Left lobe of liver (tissue), 2 donors: ENCODE measurements at places on chromosomes 1 and 21. TPM values are rescaled to one million over a fixed set of nuclear protein-coding genes. Genes with fewer than 3 reads are reported as not detected.

DNA sequence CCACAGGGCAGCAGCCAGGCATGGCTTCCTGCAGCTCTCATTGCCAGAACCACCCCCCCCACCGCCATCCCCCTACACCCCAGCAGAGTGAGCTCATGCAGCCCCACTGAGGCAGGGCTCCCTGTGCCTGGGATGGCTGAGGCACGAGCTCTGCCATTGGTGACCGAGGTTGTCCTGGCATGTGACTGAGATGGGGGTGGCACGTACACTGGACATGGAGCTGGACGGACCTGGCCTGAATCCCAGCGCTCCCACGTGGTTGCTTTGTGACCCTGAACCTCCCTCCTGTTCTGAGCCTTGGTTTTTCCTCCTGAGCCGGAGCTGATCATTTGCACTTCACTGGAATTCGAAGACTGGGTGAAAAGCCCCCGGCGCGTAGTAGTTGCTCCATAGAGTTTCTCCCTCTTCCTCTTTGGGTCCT is 28.3 kb downstream of the ALPL start:
- DNase-seq, result peak; percentile 92

Gene OPTC
- total RNA-seq, result not detected

Gene C1orf185
- total RNA-seq, result not detected

Gene IVNS1ABP
- total RNA-seq, result 23.7 TPM

Gene GJA9
- not detected for total RNA-seq

Gene OR2L8
- total RNA-seq, result not detected

DNA sequence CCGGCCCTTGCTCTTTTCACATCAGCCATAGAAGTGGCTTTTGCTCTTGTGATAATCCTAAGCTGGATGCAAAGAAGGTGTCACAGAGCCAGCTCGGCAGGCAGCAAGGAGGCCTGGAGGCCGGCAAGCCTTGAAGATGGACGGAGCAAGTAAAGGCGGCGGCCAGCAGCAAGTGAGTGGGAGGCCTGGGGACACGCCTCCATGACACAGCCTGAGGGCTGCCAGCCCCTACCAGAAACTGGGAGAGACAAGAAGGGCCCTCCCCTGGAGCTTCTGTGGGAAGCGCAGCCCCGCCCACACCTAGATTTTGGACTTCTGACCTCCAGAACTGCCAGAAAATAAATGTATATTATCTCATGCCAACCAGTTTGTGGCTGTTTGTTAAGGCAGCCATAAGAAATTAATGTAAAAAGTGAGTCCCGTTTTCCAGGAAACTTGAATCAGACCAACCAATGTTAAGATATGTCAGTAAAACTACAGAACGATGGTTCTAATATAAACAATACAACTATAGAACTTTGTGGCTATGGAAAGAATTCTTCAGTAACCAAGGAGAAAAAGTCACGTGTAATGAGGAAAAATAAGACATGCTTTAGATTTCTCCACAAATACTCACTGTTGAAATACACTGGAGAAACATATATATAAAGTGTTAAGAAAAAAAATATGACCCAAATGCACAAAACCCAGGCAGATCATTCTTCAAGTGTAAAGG is 49.9 kb downstream of the BACE2 start:
- DNase-seq, result no peak

DNA sequence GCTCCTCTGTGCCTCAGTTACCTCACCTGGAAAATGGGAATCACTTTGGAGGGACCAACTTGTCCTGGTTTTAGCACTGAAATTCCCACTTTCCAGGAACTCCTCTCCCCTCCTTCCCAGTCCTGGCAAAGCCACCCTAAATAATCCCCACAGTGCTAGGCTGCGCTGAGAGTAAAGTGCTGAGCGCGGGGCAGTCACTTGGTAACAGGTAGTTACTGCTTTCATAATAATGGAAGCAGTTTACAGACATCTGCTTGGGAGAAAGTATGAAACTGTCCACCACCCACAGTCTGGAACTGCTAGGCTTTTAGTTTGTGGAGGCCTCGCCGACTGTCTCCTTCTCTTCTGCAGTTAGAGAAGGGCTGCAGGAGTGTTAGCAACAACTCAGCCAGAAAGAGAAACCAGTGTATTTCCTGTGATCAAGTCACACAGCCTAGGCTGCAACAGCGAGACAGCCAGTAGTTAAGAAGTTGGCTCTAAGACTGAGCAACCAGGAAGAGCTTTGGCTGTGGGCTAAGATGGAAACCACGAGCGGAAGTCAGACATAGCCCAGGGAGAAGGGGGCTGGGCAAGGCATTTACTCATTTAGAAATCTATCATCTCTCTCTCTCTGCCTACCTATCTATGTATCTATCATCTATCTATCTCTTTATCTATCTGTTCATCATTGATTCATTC is 30.8 kb upstream of the ABCG1 start:
- no peak for DNase-seq

- DNase-seq, result no peak
Measured at GRCh38 chr1:102550729-102551384, 554.1 kb upstream of the OLFM3 start.

GRCh38 chr1:67575861-67576260 is 109.1 kb upstream of the GADD45A start:
- DNase-seq, result no peak

Gene SPATC1L
- total RNA-seq, result 0.40 TPM

Gene DNASE2B
- not detected for total RNA-seq

GRCh38 chr1:235022981-235023710 is 105.5 kb downstream of the TOMM20 start:
- DNase-seq, result peak; percentile 41

- no peak for DNase-seq
Measured at GRCh38 chr1:116881879-116882520, 27.7 kb upstream of the PTGFRN start.

GRCh38 chr1:59317780-59318179 is 20.9 kb downstream of the FGGY start:
- DNase-seq, result no peak

Gene HSF2BP
- 0.20 TPM for total RNA-seq

Gene SLAMF7
- 0.68 TPM for total RNA-seq

GRCh38 chr1:233993651-233994050 is 89.2 kb downstream of the SLC35F3 start:
- DNase-seq, result no peak

DNA sequence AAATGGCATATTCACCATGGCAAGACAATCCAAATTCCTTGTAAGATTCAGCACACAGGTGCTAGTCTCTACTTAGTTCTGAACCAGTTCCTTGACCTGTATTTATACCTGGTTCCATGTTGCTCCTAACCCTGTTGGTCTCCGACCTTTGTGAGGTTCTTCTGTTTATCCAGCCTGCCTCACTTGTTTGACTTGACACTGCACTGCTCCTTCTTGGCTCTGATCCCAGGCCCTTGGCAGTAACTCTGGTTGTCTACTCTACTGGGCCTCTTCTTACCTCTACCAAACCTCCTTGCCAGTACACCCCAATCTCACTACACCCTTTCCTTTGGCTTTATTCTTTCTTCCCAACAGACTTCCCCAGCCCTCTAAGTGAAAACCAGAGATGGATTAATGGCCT is 419.4 kb upstream of the USP24 start:
- no peak for DNase-seq

Gene FLG2
- total RNA-seq, result not detected

DNA sequence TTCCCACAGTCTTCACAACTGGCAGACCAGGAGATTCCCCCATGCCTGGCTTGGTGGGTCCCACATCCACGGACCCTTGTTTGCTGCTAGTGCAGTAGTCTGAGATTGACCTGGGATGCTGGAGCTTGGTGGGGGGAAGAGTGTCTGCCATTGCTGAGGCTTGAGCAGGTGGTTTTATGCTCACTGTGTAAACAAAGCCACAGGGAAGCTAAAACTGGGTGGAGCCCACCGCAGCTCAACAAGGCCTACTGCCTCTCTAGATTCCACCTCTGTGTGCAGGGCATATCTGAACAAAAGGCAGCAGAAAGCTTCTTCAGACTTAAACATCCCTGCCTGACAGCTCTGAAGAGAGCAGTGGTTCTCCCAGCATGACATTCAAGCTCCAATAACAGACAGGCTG is 177.3 kb upstream of the ETV3 start:
- no peak for DNase-seq

GRCh38 chr1:13892671-13893325 is 192.8 kb downstream of the PRDM2 start:
- DNase-seq, result no peak

DNA sequence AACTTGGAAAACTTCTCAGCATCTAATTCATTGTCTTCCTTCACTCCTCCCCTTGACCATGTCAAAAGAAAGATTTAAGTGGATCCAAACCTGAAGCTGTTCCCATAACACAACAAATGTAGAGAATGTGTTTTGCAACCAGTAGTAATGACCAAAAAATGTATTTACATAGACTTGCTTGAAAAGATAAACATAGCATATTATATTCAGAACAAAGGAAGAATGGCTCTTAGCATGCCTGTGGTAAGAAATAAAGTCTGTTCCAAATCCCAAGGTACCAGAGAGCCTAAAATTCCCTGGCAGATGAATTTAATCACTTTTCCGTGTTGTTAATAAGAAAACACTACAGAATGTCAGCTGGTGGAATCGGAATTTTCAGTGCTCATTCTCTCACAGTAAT is 36.8 kb downstream of the FMO3 start:
- DNase-seq, result no peak

Gene PCNX2
- total RNA-seq, result 0.73 TPM

DNA sequence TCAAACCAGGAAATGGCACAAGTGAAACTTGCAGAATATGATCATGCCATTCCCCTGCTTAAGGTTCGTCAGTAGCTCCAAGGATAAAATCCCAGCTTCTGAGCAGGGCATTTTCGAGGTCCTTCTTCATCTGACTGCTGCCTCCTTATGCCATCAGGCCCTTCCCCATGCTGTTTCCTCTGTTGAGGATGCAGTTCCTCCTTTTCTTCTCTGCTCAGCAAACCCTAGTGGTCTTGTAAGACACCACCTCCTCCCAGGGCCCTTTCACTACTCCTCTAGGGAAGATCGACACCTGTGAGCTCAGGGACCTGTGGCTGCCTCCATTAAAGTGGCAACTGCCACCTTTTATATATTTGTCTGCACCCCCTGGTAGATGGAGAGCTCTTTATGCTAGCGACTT is 62.1 kb upstream of the JUN start:
- no peak for DNase-seq

- DNase-seq, result no peak
Measured at GRCh38 chr1:205316161-205316566, 5.4 kb downstream of the NUAK2 start.

DNA sequence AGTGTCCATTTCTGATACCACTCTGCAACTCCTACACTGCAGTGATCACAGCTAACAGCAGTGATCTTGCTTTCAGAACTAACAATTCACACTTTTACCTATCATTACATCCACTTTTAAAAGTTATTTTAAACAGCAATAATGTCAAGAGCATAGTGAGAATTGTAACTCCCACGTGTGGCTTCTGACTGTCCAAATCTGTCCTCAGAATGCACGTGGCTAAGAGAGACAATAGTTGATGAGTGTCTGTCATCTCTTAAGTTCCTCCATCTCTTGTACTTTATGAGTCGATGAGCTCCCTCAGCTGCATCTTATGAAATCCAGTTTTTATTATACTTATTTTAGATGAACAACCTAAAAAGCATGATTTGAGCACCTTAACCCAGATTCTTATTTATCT is 16.5 kb upstream of the CFHR5 start:
- DNase-seq, result no peak

- DNase-seq, result no peak
Measured at GRCh38 chr1:147717051-147717705, 43.2 kb downstream of the GJA5 start.

DNA sequence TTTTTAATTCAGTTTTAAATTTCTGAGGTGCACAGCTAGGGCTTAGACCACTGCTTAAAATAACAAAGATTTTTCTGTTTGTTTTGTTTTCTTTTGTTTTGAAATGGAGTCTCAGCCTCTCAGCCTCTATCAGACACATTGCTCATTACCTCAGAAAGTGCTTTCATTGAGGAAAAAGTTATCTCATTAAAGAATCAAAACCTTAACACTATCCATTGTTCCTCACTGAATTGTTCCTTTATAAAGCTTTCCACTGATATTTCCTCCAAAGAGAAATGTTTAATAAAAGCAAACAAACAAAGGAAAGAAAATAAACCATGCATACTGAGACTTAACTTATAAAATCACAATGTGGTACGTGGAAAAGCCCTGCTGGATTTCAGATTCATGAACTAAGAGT is 63.8 kb downstream of the SIPA1L2 start:
- DNase-seq, result no peak

GRCh38 chr1:56301791-56302190 is 277.6 kb downstream of the PLPP3 start:
- DNase-seq, result no peak

DNA sequence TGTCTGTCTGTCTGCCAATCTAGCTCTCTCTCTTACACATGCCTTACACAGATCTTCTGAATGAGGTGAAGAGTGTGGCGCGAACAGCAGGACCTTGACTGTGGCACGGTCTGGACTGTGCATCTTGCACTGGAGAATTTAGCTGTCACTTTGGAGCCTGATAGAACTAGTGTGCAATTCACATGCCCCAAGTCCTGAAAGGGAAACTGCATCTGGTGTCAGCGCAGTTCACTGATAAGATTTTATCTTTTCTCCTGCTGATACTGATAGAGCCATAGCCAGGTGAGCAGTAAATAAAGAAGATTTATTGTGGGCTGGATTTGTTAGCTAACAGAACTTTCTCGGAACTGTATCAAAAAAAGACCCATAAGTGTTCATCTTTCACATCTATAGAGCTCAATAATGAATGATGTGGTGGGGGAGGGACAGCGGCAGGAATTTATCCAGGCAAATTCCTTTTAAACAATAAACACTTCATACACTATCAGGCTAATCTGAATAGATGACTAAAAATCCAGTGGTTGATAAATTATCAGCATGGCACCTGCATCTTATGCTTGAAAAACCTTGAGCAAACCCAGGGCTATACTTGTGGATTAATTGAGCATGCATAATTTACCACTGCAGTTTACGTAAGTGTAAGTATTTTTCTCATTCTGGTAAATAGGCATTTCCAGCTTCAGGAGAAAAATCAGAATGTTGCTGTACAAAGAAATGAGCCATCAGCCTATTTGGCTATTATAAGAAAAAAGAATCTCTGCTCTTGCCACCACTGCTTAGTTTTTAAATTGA is 104.1 kb downstream of the NTNG1 start:
- DNase-seq, result no peak

DNA sequence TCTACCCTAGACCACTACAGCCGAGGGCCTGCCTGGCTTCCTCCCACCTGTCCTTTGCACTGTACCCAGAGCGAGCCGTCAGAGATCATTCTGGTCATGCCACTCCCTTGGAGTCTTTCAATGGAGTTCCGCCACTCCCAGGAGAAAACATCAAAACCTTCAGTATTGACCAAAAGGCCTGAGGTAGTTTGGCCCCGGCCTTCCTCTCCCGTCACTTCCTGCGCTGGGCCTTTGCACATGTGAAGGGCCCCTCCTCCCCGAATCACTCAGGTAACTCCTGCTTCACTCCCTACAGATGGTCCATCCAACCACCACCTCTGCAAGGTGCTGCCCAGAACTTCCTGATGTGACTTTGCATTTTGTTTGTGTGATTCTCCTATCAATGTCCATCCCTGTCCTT is 26.6 kb downstream of the UBE2G2 start:
- no peak for DNase-seq
